ENCODE measurements at places on chromosomes 5 and 9.

GRCh38 chr9:121249563-121249962 is 18.4 kb upstream of the GSN start:
- DNase-seq, result no peak

- DNase-seq, result no peak
Observed at GRCh38 chr5:131609774-131610173, 25.3 kb downstream of the RAPGEF6 start.

DNA sequence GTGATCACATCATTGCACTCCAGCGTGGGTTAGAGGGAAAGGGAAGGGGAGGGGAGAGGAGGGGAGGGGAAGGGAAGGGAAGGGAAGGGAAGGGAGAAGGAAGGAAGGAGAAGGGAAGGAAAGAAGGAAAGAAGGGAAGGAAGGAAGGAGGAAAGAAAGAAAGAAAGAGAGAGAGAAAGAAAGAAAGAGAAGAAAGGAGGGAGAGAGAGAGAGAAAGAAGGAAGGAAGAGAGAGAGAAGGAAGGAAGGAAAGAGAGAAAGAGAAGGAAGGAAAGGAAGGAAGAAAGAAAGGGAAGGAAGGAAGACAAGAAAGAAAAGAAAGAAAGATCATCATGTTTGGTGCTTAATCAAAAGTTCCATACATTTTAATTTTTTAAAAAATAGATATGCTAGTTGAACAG is 136.2 kb downstream of the CMYA5 start:
- DNase-seq, result no peak

- DNase-seq, result no peak
Observed at GRCh38 chr9:130780415-130780814, 54.6 kb upstream of the ABL1 start.

GRCh38 chr9:89379508-89380115 is 61.3 kb downstream of the SECISBP2 start:
- DNase-seq, result no peak

- DNase-seq, result no peak
Observed at GRCh38 chr9:137781906-137782585, 95.5 kb upstream of the CACNA1B start.

DNA sequence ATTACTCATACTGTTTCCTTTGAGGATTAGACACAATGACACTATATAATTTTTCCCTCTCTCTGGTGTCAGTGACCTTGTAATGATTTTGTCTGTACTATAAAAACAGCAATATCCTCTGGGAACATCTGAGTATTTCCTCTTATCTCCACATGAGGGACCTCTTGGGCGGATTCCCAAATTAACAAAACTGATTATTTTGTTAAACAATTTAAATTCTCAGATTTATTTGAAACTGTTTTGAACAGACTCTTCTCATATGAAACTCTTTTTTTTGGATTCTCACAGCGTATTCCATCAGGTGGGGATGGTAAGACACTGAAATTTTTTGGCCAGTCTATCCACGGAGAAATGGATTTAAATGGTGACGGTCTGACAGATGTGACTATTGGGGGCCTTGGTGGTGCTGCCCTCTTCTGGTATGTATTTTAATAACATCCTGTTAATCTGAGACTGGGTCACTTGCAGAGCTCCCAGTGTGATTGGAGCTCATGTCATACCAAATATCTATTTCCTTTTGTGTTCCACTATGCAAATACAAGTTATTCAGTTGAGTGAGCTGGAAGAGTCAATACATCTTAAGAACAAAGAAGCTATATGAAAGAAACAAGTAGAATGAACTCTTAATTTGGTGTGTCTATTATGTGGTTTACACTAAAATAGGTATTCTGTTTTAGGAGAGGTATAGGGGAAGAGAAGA is 73.8 kb upstream of the ITGA2 start:
- peak; percentile 77 for DNase-seq

DNA sequence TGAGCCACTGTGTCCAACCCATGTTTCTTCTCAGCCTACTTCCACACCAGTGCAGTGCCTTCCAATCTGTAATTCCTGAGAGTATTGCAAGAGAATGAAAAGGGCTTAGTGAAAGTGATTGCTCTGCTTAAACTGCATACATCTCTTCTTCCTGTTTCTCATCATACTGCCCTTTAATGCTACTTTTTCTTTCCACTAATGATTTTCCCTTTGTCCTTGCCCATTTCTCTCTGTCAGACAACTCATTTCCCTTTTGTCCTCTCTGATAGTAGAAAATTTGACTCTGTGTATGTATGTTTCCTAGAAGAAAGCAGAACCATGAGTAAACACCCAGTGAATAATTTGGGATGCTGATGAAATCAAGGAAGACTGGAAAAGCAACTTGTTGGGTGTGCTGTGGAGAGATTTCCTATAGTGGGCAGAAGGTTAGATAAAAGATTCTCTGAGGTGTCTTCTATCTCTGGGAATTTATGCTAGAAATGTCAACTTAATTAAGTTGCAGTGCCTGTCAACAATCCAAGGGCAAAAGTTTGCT is 102.2 kb upstream of the CHD1 start:
- DNase-seq, result no peak

GRCh38 chr5:64269164-64269563 is 103.5 kb downstream of the RNF180 start:
- no peak for DNase-seq

GRCh38 chr5:54669285-54669684 is 151.7 kb downstream of the SNX18 start:
- no peak for DNase-seq

- no peak for DNase-seq
Observed at GRCh38 chr9:137194388-137194787, 5.9 kb downstream of the SSNA1 start.

GRCh38 chr5:159531554-159532105 is 201.3 kb upstream of the IL12B start:
- no peak for DNase-seq

GRCh38 chr9:40884072-40884901 is 244.2 kb downstream of the FOXD4L6 start:
- no peak for DNase-seq

- no peak for DNase-seq
Observed at GRCh38 chr9:93829271-93830011, 125.7 kb downstream of the BARX1 start.

- no peak for DNase-seq
Observed at GRCh38 chr5:2205185-2205585, 322.5 kb upstream of the IRX4 start.

- DNase-seq, result no peak
Observed at GRCh38 chr9:17349831-17350230, 215.0 kb downstream of the CNTLN start.

GRCh38 chr5:149675610-149676201 is 54.4 kb upstream of the PPARGC1B start:
- no peak for DNase-seq

- no peak for DNase-seq
Observed at GRCh38 chr5:31148959-31149475, 44.5 kb upstream of the CDH6 start.

- no peak for DNase-seq
Observed at GRCh38 chr9:130143279-130143893, 28.8 kb upstream of the NCS1 start.

DNA sequence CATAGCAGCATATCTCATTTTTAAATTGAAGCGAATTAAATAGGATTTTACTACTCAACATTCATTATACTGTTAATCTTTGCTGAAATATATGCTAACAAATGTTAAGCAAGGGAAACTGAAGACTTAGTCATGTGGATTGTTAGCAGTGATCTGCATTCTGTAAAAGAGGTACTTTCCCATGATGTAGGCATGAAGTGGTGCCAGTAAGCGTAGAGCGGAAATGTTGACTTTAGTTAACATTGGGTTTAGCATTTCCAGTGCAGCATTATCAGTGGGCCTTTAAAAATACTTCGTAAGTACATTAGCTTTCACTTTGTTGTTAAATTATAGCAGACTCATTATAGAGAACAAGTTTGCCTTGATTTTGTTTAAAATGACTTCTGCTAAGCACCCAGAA is 130.3 kb downstream of the CDC42SE2 start:
- DNase-seq, result peak; percentile 86

GRCh38 chr9:108100571-108100970 is 611.0 kb upstream of the KLF4 start:
- no peak for DNase-seq

DNA sequence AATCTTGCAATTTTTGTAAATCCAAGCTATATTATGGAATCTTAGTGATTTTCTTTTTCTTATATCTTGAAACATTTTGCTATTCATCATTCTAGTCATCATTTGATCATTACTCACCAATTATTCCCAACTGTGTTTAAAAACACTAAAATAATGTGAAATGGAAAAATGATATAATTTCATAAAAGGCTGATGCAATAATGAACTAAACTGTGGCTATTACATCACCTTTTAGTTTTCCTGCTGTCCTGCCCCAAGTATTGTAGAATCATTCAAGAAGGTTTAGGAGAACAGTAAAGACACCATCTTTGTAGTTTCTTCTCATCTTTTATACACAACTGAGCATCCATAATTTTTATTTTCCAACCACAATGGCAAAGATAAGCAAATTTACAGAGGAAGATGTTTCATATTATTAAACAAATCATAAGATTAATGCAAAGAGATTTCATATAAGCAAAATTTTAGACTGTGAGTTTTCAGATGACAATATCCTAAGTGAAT is 431.0 kb upstream of the SLC30A5 start:
- DNase-seq, result no peak

DNA sequence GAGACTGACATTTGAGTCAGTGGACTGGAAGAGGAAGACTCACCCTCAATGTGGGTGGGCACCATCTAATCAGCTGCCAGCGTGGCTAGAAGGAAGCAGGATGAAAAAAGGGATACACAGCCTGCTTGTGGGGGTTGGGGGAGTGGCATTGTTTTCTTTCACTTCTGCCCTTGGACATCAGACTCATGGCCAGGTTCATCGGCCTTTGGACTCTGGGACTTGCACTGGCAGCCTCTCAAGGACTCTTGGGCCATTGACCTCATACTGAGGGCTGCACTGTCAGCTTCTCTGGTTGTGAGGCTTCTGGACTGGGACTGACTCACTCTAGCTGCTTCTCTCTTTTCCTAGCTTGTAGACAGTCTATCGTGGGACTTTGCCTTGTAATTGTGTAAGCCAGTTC is 374.9 kb downstream of the TLE1 start:
- DNase-seq, result no peak

DNA sequence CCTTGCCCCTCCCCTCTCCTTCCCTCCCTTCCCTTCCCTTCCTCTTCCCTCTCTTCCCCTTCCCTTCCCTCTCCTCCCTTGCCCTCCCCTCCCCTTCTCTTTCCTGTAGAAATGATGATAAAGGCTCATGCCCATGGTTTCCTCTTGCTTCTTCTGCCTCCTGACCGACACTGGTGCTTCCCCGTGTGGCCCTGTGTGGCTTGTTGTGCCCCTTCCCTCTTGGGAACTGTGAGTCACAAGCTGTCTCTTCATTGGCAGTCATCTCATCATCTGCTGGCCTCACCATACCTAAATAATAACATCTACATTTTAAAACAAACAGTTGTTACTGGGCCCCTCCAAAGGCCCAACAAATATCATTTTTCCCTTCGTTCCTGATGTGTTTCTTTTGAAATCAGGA is 11.7 kb upstream of the CARNMT1 start:
- peak; percentile 13 for DNase-seq
